ENCODE measurements at places on chromosomes 1 and 21.
A peak's percentile ranks its signal among the peaks of the same experiment; 100 is the strongest.

DNA sequence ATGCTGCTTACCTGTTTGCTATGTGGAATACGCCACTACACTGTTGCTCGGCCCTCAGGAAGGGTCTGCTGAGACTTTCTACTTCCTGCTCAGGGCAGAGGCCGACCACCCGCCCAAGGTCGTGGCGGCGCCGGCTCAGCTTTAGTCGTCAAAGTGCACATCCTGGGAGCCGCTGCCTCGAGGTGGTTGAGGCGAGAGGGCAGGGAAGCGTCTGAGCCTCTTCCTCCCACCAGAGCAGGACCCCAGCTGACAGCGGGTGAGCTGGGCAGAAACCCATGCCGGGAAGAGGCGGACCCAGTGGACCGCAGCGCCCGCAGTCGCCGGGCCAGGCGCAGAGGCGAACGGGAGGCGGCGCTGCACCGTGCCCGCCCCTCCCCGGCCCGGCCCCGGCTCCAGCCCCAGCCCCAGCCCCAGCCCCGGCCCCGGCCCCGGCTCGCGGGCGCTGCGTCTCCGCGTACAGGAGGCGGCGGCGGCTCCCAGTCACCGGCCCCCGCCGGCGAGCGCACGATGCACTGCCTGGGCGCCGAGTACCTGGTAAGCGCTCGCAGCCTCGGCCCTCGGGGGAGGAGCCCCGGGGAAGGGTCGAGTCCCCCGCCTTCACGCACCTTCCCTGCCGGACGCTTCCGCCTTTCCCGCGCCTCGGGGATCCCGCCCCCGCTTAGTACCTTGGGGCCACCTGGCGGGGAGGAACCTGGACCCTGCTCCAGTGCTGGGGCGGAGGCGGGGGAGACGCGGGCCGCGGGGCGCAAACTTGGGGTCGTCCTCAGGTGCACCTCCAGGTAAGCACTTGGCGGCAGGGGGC lies at the start of gene SLC44A3:
Gene SLC44A3, plus strand, starts transcription at position 413 of the 802 bp plus-strand sequence. Its CDS starts 95 bp downstream, at position 508.
- peak; percentile 45 for DNase-seq

- no peak for DNase-seq
Observed at GRCh38 chr1:182444497-182444896, 5.4 kb upstream of the RGSL1 start.

GRCh38 chr1:210696709-210697108 lies 368.0 kb downstream of the HHAT start:
- no peak for DNase-seq

GRCh38 chr1:29631361-29631760 lies 395.0 kb downstream of the PTPRU start:
- no peak for DNase-seq

GRCh38 chr1:69657971-69658370 lies 90.2 kb downstream of the LRRC7 start:
- no peak for DNase-seq

DNA sequence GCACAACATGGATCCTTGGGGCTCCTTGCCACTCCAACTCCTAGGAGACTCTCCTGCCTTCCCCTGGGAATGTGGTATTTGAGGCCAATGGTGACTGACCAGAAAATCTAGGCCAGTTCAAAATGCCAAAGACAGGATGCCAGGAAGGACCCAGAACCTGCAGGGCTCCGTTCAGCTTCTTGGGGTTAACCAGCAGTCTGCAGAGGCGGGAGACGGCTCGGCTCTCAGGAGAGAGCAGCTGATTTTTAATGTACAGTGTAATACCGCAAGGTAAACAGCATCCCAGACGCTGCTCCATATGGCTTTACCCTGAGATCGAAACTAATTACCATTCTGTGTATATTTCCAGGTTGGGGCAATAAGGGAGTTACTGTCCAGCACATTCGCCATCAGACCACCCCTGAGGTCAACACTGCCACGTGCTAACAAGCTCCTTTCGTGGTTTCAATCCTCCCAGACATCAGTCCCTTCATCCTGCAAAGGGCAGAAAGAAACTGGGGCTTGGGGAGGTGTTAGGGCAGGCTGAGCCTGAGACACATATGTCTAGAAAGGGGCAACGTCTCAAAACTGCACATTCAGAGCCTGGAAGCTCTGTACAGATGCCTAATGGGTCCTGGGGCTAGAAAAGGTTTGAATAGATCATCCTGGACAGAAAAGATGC lies 16.7 kb downstream of the ITPKB start:
- no peak for DNase-seq

DNA sequence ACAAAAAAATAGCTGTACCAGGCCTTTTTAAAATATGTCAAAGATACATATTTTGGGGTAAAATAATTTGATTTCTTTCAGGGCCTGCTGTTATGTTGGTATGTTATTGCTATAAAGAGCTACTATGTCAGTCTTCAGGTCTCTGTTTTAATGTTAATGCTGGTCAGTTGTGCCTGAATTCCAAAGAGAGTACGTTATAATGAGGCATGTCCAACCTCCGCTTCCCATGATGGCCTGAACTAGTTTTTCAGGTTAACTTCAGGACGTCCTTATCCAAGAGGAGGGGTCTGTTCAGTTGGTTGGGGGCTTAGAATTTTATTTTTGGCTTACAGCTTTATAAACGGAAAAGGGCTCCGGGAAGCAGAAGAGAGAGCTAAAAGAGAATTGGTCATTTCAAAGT lies 34.9 kb upstream of the LYPD8 start:
- no peak for DNase-seq

- no peak for DNase-seq
Observed at GRCh38 chr1:52629325-52629643, 3.7 kb upstream of the SHISAL2A start.

All from HTR-8/SVneo (cell line).